ENCODE measurements at places on chromosomes 1 and 21.

DNA sequence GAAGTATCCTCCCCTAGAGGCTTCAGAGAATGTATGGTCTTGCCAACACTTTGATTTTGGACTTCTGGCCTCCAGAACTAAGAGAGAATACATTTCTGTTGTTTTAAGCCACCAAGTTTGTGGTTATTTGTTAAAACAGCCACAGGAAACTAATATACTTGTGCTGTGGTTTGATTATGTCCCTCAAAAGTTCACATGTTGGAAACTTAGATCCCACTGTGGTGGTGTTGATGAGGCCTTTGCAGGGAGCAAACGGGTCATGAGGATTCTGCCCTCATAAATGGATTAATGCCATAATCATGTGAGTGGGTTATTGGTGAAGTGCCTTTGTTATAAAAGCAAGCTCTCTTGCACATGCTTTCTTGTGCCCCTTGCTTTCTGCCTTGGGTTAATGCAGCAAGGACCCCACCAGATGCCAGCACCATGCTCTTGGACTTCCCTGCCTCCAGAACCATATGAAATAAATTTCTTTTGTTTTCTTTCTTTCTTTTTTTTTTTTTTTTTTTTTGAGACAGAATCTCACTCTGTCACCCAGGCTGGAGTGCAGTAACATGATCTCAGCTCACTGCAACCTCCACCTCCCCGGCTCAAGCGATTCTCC lies 157.3 kb downstream of the CLIC6 start:
- DNase-seq: no peak

- no peak for DNase-seq
Observed at GRCh38 chr1:23456226-23456625, 27.8 kb downstream of the ASAP3 start.

DNA sequence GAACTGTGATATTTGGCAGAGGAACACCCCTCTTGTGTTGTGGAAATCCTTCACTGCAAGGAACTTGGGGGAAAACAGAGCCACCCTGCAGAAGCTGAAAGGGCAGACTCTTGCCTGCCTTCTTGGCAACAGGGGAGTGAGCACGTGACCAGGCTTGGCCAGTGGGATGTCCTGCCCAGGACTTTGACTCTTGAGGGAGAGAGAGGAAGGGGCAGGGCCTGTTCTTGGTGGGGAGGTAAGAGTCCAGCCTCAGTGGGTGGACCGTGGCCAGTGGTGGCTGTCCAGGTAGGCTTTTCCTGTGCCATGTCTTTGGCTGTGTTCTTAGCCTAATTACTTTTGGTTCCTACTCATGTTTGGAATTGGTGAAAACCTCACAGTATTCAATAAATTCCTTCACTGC lies 8.6 kb upstream of the AK2 start:
- DNase-seq: no peak

GRCh38 chr1:221823149-221823548 lies 81.3 kb upstream of the DUSP10 start:
- DNase-seq: no peak

DNA sequence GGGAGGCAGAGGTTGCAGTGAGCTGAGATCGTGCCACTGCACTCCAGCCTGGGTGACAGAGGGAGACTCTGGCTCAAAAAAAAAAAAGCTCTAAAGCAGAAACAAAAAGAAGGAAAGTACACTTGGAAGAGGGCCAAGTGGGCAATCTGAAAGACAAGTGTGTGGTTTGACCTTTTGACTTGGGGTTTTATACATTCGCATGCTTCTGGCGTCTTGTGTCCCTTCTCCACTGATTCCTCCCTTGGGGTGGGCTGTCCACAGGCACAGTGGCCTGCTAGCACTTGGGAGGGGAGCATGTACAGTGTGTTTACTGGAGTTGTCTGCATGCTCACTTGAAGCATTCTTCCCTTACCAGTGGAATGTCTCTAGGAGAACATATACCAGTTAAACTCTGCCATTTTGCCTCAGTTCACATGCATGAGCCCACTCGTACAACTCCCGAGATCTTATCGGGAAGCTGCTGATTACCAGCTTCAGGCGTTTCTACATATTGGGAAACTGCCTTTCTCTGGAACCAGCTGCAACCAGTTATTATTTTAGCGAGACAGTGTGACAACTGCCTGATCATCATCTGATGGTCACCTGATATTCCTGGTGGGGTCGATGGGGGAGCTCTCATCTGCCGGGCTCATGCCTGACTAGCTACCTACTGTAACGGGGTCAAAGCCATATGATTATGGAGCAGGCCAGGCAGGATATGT lies 113.5 kb upstream of the ZNF678 start:
- DNase-seq: no peak

DNA sequence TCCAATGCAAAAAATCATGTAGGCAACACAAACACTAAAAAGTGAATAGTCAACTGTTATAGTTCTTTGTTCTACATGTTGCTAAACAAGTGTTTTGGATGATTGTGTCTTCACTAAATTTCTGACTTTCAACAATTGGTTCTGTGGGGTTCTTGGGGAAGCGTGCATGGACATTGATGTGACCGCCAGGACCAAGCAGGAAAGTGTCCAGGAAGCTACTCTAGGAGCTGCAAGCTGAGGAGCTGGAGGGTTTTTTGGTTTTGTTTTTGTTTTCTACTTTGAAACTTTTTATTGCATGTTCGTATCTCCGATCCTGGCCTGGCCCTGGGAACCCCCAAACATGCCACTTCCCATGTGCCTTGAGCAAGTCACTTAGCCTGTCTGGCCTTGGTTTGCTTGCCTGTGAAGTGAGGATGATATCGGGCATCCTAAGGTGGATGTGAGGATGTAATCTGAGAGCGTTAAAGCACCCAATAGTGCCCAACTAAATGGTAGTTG lies 8.0 kb downstream of the TMPRSS3 start:
- DNase-seq: no peak

DNA sequence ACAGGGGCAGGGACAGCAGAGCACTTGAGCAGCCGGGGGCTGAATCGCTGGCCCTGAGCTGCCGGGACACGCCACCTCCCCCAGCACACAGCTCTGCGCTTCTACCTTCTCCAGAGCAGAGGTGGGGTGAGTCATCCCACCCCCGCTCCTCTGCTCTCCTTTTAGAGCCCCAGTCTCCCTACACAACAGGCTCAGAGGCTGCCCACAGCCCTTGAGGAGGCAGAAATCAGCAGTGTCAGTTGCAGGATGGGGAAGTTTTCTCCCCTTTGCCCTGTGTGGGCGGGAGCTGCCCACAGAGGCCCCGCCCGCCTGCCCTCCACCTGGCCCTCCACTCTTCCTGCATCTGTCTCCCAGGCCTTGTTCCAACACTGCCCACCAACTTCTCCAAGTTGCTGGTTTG lies 94.6 kb downstream of the STUM start:
- DNase-seq: no peak

GRCh38 chr1:197468543-197469175 lies 200.6 kb downstream of the CRB1 start:
- DNase-seq: no peak

GRCh38 chr1:209674957-209675564 lies at the start of gene G0S2:
Gene G0S2, plus strand, starts transcription at chr1:209675412. Its CDS starts 273 bp downstream, at chr1:209675685.
- no peak for DNase-seq

DNA sequence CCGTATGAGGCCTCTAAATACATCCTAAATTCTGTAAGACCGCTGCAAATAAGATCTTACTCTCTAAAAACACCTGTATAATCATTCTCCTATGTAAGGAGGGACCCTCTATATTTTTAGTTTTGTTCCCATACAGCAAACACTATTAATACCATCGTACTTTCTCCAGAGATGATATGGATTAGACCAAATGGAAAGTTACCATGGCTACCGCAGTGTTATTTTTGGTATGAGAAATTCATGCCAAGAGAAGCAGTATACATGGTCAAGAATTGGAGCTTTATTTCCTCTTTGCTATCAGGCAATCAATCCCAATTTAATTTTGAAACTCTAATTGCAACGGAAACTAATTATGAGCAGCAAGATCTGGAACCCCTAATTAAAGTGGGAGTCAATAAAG lies 70.0 kb downstream of the BCAR3 start:
- no peak for DNase-seq
